ENCODE measurements at places on chromosomes 12 and 14.

- DNase-seq = no peak
Observed at GRCh38 chr12:10736463-10736862, 13.3 kb upstream of the YBX3 start.

DNA sequence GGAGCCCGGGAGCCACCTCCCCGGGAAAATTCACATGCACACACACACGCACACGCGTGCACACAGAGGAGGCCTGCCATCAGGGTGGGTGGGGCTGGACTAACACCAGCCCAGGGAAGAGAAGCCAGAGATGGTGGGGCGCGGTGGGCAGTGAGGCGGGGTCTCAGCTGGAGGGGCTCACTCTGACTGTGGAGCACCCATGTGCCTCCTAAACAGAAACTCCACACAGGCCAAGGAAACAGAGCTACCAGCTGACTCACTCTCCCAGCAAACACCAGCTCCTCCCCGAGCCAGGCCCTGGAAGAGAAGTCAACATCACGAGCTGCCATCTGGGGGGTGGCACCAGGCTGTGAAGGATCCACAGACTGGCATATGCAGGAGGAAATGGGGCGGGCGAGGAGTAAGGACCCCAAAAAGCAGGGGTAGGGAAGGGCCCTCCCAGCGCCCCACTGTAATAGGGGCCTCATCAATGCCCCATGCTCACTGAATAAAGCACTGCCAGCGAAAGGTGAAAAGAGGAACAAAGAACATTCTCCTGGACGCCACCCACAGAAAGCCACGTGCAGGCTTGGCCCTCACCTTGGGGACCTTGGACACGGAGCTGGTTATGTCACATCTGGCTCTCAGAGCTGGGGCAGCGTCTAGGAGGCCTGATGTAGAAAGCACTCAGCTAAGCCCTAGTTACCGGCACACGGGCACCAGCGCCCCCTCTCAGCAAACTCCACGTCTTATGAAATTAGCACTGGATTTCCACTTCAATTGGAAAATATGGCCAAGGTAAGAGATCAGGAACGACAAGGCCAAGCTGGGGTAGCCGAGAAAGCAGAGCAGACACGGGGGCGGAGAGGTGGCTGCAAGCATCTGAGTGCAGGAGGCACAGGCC, 8.4 kb upstream of the INF2 start:
- DNase-seq = no peak

- no peak for DNase-seq
Observed at GRCh38 chr12:105368047-105368646, 37.7 kb downstream of the C12orf75 start.

DNA sequence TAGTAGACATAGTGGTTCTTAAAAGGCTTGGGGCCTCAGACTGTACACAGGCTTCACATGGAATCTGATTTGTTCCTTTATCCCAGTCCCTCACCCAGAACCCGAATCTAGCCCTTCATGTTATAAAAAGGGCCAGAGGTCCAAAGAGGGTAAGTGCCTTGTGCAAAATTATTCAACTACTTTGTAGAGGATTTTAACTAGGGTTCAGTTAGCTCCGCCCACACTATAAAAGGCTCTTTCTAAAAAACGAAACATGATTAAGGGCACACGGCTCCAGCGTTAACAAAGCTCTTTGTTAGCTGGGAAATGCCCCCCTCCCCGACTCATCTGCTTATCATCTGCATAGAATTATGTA, 3.2 kb upstream of the SOCS2 start:
- no peak for DNase-seq

GRCh38 chr14:99363051-99363450, 91.1 kb upstream of the BCL11B start:
- no peak for DNase-seq

DNA sequence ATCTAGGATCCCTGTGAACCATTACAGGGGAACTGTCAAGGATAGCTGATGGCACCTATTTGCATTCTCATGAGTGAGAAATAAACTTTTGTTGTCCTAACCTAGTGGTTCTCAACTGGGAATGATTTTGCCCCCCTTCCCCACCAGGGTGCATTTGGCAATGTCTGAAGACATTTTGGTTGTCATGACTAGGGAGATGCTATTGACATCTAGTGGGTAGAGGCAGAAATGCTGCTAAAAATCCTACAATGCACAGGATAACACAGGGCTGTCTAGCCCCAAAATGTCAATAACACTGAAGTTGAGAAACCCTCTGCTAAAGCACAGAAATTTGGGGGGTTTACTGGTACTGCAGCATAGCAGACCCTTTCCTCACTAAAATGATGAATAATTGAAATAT, 140.9 kb upstream of the SRRM4 start:
- no peak for DNase-seq

DNA sequence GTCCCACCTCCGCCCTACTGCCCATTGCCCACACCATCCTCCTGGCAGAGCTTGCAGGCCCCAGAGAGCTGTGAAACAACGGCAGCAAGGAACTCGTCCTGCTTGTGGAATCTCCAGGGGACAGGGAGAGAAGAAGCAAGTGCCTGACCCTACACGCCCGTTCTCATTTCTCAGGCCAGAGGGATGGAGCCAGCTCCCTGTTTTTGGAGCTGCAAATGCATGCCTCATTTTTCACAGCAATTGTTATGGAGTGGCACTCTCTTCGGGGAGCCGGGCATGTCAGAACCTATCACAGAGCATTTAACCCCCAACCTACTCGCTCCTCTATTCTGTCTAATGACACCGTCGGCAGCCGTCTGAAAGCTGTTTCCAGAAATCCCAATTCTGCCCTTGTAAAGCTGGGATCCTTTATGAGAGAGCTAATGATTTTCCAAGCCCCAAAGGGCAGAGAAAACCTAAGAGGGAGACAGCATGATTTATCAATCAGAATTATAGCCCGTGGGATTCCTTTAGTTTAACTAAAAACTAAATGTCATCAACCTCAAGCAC, 222.3 kb upstream of the NOS1 start:
- no peak for DNase-seq

DNA sequence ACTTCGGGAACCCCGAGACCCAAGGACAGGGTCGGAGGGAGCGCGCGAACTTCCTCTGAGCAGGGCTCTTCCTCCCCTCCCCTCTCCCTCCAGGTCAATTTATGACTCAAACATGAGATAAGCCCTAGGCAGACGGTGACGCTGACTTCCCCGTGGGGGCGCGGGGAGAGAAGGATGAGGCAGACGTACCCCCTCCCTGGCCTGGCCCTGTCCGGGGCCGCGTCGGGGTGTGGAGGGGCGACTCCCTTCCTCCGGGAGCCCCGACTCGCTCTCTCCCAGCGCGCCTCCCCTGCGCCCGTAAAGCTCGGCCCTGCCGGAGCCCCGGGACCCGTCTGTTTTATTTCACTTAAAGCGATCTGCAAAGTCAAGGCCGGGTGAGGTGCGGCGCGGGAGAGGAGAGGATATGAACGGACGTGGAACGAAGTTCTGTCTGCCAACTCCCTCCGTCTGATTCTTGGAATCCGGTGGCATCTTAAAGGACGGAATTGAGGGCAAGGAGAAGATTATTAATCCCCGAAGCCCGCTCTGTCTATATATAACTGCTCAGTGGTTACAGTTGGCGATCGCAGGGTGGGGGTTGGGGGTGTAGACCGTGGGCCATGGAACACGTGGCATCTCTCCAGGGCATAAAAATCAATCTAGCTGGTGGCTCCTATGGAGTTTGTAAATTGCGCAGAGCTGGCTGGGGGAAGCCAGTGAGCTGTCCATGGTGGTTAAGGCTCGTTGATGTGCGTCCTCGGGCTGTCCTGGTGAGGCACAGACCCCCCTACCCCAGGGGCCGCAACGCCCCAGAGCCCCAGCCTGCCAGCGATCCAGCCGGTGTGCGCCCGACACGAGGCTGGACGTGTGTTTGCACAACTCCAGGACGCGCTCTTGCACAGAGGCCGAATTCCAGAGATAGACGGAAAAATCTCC, 2.9 kb upstream of the PTHLH start:
- no peak for DNase-seq

GRCh38 chr12:108642899-108643654, 9.4 kb upstream of the SELPLG start:
- DNase-seq = no peak

GRCh38 chr12:109770104-109770860, 56.7 kb downstream of the FAM222A start:
- no peak for DNase-seq

DNA sequence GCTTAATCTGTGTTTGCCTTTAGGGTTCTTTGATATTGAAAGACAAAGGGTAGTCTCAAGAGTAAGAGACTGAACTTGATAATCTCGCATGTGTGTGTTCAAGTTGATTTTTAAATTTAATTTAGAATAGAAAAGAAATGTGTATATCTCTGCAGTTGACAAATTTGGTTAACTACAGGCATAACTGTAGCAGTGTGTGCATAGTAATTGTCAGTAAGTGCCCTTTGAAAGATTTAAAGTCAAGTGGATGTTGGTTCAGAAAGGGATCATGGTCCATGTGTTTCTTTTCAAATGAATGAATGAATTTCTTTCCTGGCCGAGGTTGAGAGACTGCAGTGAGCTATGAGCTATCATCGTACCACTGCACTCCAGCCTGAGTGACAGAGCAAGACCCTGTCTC, 49.9 kb upstream of the DYRK2 start:
- no peak for DNase-seq

GRCh38 chr14:94117856-94118255, 7.3 kb downstream of the IFI27 start:
- DNase-seq = no peak

- DNase-seq = no peak
Observed at GRCh38 chr14:85528080-85528896, 1.7 kb upstream of the FLRT2 start.
